ENCODE measurements at places on chromosomes 1 and 21.
A peak's percentile ranks its signal among the peaks of the same experiment; 100 is the strongest.

DNA sequence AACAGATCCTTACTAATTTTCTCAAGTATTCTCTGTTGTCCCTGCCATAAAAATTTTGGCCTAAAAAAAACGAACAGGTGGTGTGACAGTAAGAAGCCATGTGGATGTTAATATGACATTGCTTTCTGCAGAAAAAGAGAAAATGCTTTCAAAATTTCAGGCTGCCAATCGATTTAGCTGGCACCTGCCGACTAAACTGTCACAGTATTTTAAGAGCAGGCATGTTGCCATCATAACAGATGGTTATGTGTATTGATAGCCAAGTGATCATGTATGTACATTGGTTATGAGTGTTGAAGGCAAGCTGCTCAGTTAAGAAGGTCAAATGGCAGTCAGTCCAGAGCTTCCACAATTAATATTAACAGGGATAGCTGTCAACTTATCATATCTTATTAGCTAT lies 1017.0 kb downstream of the MRPL39 start:
- no peak for DNase-seq

GRCh38 chr1:208013210-208013609 lies 102.3 kb upstream of the CD34 start:
- no peak for DNase-seq

GRCh38 chr1:151718011-151718431 lies 1.4 kb upstream of the CELF3 start:
- DNase-seq: no peak

- no peak for DNase-seq
Measured at GRCh38 chr1:169941982-169942830, 48.5 kb upstream of the SCYL3 start.

DNA sequence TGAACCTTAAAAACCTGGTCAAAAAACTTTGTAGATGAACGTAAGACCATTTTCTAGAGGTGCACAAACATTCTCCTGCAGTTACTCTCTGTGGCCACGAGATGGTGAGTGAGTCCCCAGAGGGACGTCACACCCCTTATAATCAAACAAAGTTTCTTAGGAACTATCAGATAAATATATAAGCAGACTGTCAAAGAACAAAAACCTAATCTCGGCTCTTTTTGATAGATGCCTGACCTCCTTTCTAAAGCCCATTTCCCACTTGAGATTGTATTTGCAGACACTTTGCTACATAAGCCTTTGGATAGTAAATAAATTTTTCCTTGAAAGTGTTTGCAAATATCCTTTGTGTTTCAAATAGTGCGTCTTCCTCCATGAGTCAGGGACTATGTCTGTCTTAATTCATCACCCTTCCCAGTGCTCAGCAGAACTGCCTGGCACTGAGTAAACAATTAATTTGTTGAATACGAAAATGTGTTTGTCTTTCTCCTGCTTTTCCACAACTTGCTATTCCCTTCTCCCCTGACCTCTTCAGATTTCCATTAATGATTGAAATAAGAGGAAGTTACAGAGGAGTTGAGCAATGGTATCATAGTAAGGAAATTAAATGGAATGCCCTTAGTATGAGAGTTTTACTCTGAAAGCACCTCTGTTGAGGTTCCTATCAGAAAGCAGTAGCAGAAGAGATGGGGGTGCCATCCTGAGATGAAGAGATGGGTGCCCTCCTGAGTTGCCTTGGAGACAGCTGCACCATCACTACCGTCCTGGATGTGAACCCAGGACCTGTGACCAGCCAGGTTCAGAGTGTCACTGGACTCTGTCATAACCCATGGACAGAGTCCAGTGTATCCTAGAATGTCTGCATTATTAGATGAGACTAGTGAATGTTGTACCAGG lies 57.8 kb upstream of the RAVER2 start:
- DNase-seq: peak; percentile 51

GRCh38 chr1:243798726-243799125 lies 51.3 kb downstream of the AKT3 start:
- no peak for DNase-seq

DNA sequence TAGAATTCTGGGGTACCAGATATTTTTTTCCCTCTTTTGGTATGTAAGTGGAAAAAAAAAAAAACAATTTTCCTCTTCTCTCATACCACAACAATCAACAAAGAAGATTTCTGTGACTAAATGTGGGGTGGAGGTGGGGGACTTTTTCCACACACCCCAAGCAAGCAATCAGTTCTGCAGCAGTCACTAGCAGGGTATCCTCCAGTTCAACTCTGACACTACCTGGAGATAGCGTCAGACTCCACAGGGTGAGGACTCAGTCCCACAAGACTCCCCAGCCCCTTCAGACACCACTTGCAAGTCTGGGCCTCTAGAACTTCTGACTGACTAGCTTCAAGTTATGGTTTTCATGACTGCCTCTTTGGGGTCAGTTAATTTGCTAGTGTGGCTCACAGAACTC lies 6.2 kb downstream of the DHX9 start:
- no peak for DNase-seq

- DNase-seq: no peak
Measured at GRCh38 chr1:150015651-150016131, 5.2 kb upstream of the OTUD7B start.

- no peak for DNase-seq
Measured at GRCh38 chr1:61754545-61754944, 12.3 kb downstream of the PATJ start.

DNA sequence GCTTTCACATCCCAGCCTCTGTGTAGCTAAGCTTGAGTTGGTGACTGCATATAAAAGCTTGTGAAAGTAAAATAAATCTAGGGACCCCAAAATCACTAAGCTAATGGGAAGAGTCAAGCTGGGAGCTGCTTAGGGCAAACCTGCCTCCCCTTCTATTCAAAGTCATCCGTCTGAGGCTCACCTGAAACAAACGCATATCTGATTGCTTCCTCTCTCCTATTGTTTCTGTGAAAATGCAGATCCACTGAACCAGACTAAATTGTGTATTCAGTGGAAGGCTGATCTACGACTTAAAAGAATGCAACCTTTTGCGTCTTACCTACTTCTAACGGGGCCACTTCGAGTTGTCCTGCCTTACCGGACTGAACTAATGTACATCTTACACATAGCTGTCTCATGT lies 70.3 kb downstream of the LTN1 start:
- no peak for DNase-seq

GRCh38 chr1:101748077-101748476 lies 248.6 kb downstream of the OLFM3 start:
- DNase-seq: no peak

DNA sequence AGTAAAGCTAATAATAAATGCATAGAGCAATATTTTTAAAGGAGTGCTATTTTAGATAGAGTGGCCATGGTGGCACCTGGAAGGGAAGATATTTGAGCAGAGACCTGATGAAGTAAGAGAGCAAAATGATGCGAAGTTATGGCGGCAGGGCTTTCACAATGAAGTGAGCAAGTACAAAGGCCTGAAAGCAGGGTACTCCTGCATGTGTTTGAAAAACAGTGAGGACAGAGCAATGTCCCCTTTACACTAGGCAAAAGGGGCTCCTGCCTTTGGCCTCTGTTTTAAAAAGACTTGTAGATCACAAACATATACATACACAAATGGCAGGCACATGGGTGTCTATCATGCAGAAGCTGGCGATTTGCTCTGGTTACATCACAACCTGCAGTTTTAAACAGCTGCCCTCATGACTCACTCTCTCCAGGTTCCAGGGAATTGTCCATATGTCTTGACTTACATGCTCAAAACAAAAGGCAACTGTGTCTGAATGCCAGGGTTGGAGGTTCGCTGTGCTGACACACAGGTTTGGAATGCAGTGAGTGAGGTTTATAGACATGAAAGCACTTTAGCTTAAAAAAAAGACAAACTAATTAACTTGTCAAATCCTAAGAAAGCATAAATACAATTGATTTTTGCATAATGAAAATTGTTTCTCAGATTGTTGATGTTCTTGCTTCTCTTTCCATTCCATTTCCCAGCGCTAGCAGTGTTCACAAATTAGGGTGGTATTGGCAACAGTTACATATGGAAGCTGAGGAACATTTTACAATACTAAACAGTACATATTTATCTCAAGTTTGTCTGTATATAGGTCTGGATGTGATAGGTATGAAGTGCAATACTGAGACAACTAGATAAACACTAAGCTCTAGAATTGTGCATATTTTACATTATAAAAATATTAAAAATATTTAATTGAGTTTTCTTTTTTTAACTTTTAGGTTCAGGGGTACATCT lies 313.9 kb downstream of the BARHL2 start:
- DNase-seq: no peak

- DNase-seq: no peak
Measured at GRCh38 chr1:3652548-3653285, 401 bp downstream of the TP73 start.

- no peak for DNase-seq
Measured at GRCh38 chr21:43782431-43783097, 6.5 kb upstream of the CSTB start.

- DNase-seq: no peak
Measured at GRCh38 chr21:43188181-43188580, 19.4 kb downstream of the CRYAA start.

DNA sequence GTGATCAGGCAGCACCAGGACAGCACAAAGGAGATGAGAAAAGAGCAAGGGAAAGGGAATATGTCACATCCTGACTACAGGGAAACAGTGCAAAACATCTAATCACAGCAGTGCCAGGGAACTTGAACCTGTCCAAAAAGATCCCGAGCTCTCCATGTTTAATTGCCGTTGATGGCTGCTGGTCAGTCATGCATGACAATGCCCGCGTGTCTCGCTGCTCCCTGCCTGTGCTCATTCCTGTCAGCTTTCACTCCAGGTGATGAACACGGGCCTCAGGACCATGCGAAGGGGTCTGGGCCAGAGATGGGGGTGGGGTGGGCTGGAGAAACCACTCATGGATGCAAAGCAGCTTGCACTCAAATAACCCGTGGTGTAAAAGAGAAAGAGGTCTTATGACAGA lies 287.0 kb downstream of the GPATCH2 start:
- no peak for DNase-seq

GRCh38 chr21:41562101-41563000 lies 54.4 kb upstream of the TMPRSS2 start:
- no peak for DNase-seq

DNA sequence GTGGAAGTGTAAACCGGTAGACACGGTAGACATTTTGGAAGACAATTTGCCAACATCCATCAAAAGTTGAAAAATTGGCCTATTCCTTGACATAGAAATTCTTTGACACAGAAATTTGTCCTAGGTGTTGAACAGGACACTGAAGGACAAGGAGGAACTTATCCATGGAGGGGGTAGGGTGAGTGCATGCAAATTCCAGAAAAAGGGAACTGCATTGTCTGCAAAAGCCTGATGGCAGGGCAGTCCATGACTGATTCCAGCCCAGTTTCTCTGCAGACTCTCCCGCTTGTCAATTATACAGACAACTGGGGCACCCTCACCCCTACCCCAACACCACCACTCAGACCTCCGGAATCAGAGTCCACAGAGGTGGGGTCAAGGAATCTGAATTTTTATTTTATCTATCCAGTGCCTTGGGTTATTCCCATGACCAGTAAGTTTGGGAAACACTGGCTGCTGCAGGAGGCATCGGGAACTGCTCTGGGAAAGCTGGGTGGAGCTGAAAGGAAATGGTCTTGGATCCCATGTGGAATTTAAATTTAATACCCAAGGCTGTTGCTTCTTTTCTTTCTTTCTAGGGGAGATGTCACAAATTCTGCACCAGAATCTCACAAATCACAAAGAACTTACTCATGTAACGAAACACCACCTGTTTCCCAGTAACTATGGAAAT lies 103.3 kb upstream of the SLC45A1 start:
- DNase-seq: no peak

- DNase-seq: no peak
Measured at GRCh38 chr1:200373811-200374231, 36.0 kb downstream of the ZNF281 start.

DNA sequence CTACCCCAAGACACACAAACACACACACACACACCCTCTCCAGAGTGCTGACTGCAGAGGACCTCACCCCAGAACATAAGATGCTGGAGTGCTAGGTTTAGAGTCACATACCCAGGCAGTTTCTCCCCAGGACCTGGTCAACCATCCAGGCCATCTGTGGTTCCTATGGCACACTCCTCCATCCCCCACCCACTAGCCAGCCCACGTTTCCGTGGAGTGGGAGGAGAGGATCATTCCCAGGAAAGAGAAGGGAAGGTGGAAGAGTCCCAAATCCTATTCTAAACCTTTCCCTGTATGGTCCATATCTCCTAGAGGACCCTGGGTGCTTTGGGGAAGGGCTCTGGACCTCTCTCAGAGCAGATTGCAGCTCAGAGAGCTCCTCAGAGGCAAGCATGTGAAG lies 1.1 kb downstream of the KCNJ9 start:
- DNase-seq: no peak

DNA sequence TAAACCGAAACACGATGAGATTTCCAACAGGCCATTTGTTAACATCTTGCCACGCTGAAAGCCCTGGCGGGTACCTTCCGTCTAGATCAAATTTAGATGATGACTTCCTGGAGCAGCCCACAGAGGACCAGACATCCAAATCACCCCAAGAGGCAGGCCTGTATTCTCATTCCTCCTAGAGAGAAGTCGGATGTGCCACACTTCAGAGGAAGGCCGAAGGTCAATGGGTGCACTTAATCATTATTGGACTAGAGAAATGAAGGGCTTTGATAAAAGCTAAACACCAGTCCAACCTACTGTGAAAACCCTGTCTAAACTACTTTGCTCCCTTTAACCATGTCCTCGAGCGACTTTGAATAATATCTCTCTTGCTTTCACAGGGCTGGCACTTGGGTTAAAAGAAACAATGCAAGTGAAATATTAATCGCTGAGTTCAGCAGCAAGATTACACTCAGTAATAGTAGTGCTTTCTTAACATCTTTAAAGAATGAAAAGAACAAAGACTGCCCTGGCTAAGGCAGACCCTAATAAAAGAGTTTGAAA lies 76.5 kb downstream of the BCAR3 start:
- no peak for DNase-seq

GRCh38 chr1:79079770-79080169 lies 73.2 kb upstream of the ADGRL4 start:
- DNase-seq: no peak

DNA sequence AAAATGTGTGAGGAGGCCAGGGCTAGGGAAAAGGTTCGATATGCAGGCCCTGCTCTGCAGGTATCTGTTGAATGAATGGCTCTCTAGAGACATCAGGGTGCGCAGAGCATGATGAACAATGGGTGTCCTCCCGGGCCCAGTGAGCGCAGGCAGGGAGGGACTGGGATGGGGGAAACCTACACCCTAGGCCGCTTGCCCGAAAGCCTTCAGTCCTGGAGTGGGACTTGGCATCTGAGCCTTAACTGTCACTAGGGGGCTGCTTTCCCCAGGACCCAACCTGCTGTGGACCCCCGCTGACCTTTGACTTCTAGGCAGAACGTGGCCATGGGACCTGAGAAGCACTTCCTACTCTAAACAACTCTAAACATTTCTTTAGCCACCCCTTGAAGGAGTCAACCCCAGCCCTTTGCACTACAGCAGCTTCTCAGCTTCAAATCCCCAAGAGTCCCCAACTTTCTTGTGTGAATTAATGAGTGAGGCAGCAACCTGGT lies 444 bp upstream of the MAP3K6 start:
- DNase-seq: no peak

DNA sequence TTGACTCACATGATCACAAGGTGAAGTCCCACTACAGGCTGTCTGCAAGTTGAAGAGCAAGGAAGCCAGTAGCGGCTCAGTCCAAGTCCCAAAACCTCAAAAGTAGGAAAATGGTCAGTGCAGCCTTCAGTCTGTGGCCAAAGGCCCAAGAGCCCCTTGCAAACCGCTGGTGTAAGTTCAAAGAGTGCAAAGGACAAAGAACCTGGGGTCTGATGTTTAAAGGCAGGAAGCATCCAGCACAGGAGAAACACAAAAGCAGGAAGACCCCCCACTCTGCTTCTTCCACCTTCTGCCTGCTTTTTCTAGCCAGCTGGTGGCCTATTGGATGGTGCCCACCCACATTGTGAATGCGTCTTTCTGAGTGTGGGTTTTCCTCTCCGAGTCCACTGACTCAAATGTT lies 2222.6 kb downstream of the MRPL39 start:
- DNase-seq: no peak
